Thymus (tissue), 14 donors: ENCODE measurements at places on chromosomes 16 and 17. TPM values are rescaled to one million over a fixed set of nuclear protein-coding genes. Genes with fewer than 3 reads are reported as not detected.

GRCh38 chr17:40431231-40431602 lies 12.0 kb upstream of the IGFBP4 start:
- DNase-seq = no peak

KLHL10 gene
- total RNA-seq = not detected

GRCh38 chr16:68367030-68367429 lies 56.2 kb downstream of the PRMT7 start:
- DNase-seq = no peak

- DNase-seq = no peak
Observed at GRCh38 chr17:77466140-77466539, 325.4 kb downstream of the SEC14L1 start.

RASL10B gene
- 0.76 TPM for total RNA-seq

NOG gene
- total RNA-seq = 1.3 TPM

GRCh38 chr16:31421587-31421986 lies 6.6 kb downstream of the COX6A2 start:
- DNase-seq = no peak

CRYBA1 gene
- 0.38 TPM for total RNA-seq

GRCh38 chr16:73024571-73025105 lies 23.3 kb downstream of the ZFHX3 start:
- no peak for DNase-seq

- DNase-seq = no peak
Observed at GRCh38 chr16:81709016-81709900, 69.8 kb upstream of the PLCG2 start.

GRCh38 chr17:2137342-2138098 lies 82.6 kb downstream of the HIC1 start:
- DNase-seq = no peak

DNA sequence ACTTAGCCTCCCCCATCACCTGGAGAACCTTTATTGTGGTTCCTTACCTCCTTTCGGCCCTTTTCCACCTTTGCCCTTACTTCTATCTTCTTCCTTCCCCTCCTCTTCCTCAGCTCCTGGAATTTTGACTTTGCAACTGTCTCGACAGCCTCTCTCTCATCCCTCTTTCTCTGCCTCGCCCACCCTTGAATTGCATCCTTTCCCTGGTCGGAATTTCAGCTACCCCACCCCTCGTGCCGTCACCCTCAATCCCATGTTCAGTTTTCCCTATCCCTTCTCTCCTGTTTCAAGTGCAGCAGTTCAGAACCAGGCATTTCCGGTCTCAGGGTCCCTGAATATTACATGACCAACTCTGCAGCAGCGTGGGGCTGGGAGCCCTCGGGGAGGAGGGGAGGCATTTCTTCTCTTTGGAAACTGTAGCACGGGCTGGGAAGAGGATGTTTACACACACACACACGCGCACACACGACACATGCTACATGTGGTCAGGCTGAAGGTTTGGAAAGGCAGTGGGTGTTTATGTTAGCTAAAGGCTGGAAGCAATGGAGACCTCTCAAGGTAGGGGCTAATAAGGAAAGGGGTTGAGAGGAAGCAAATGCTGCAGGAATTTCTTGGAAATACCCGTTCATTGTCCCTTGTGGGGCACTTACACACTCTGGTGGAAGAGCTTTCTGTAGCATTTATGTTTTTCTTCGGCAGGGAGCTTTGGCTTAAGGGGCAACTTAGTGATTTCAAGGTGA lies 971 bp downstream of the MINK1 start:
- no peak for DNase-seq

GRCh38 chr16:12425134-12425941 lies 378.3 kb downstream of the CPPED1 start:
- DNase-seq = no peak
